Substantia nigra (tissue), 51 donors: ENCODE measurements at places on chromosomes 5 and 9.

DNA sequence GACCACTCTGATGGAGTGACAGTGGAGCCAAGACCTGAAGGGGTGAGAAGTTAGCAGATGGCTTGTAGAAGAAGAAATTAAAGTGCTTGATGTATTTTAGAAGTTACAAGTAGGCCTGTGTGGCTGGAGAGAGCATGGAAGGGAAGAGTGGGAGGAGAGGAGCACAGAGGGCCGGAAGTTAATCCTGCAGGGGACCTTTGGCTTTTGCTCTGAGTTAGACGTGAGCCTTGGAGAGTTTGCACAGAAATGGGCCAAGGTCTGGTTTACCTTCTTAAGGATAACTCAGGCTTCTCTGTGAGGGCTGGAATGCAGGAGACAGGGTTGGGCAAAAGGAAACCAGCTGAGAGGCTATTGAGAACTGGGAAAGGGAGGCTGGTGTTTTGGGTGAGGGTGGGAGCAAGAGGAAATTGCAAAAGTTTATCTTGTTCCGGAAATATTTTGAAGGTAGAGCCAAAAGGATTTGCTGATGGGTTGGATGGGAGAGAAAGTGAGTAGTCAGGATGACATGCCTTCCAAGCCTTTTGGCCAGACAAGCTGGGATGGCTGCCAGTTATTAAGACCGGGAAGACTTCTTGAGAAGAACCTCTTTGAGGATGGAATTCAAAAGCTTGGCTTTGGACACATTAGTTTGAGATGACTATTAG is 17.5 kb upstream of the F2RL1 start:
- no peak for DNase-seq

- no peak for DNase-seq
Measured at GRCh38 chr5:150056075-150056443, 30.3 kb downstream of the CSF1R start.

- no peak for DNase-seq
Measured at GRCh38 chr5:174560861-174561260, 163.5 kb upstream of the MSX2 start.

DNA sequence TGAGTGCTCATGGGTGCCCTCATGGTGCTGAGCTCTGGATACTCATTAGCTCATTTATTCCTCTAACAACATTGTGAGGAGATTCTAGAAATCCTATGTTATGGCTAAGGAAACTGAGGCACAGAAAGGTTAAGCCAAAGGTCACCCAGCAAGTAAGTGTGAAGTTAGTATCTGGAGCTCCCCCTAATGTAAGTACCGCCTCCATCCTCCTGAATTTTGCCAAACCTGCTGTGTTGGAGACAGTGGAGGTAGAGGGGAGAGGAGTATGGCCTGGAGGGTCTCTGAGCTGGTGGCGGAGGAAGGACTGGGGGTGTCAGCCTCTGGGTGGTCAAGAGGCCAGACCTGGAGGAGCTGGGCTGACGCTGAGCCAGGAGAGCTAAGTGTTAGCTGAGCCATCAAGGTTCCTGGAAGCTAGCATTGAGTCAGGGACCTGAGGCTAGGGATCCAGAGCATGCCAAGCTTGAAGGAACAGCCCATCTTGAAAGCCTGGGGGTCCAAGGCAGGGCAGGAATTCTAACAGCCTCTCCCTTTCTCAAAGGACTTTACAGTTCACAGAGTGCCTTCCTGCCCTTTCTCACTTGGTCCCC is 114.8 kb downstream of the RGS3 start:
- no peak for DNase-seq

- DNase-seq: no peak
Measured at GRCh38 chr5:178467568-178468195, 122.5 kb downstream of the COL23A1 start.

- no peak for DNase-seq
Measured at GRCh38 chr5:76439929-76440328, 36.8 kb downstream of the IQGAP2 start.

GRCh38 chr9:124390794-124391658 is 24.2 kb downstream of the PSMB7 start:
- DNase-seq: no peak

- no peak for DNase-seq
Measured at GRCh38 chr5:72223371-72223770, 96.7 kb downstream of the MRPS27 start.

DNA sequence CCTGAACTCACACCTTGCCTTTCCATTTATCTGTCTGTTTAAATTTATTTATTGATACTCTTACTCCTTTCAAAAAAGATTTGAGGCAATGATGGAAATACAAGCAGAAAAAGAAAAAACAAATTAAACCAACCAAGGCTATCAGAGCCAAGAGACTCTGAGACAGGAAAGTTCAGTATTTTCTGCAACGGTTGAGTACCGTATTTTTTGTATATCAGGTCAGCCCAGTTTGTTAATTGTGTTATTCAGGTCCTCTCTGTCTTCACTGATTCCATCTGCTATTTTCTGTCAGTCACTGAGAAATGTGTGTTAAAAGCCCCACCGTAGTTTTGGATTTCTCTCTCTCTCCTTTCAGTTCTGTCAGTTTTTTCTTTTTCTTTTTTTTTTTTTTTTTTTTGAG is 134.5 kb upstream of the SMIM23 start:
- no peak for DNase-seq

- no peak for DNase-seq
Measured at GRCh38 chr5:42074353-42074752, 149.3 kb downstream of the FBXO4 start.

DNA sequence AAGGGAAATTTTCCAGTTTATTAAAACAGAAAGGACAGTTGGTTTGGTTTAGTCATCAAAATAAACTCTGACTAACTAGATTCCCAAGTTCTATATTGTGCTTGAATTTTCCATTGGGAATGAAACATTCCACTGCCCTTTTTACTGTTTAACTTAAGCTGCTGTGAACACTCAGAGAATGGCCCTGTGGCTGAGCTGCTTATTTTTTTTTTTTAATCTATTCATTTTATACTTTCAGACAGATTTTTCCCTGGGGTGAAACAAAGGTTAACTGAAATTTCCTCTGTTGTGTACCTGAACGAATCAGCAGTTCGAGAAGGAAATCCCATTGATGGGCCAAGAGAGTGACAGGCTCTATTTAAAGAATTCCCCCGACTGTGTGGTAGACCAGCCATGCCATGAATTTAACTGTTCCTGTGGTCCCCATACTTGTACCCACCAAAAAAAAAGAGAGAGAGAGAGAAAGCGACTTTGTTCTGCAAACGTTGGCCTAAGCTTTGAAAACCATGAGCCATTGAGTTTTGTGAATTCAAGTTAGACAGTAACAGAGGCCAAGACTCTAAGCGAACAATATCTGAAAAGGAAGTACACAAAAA is 138.7 kb upstream of the GRHPR start:
- no peak for DNase-seq

DNA sequence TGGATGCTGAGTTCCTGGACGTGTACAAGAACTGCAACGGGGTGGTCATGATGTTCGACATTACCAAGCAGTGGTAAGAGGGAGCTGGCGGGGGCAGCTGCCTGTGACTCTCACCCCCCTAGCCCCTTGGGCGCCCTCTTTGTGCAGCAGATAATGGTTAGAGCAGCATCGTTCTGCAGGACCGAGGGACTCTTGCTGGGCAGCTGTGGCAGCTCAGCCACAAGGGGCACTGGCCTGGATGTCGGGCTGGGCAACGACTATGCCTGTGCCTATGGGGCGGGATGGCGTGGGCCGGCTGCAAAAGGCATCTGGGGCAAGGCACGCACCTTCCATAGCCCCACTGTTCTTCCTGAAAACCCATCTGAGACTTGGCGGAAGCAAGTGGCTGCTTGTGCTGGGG is 12.9 kb upstream of the AJM1 start:
- no peak for DNase-seq

GRCh38 chr9:107707428-107707837 is 217.9 kb upstream of the KLF4 start:
- DNase-seq: no peak

GRCh38 chr9:76835571-76836283 is 70.2 kb downstream of the PRUNE2 start:
- DNase-seq: no peak

- no peak for DNase-seq
Measured at GRCh38 chr9:124854822-124855221, 1.6 kb downstream of the WDR38 start.

- DNase-seq: no peak
Measured at GRCh38 chr9:124248066-124248465, 9.7 kb upstream of the NEK6 start.

GRCh38 chr5:74542482-74542881 is 98.0 kb downstream of the ENC1 start:
- no peak for DNase-seq

DNA sequence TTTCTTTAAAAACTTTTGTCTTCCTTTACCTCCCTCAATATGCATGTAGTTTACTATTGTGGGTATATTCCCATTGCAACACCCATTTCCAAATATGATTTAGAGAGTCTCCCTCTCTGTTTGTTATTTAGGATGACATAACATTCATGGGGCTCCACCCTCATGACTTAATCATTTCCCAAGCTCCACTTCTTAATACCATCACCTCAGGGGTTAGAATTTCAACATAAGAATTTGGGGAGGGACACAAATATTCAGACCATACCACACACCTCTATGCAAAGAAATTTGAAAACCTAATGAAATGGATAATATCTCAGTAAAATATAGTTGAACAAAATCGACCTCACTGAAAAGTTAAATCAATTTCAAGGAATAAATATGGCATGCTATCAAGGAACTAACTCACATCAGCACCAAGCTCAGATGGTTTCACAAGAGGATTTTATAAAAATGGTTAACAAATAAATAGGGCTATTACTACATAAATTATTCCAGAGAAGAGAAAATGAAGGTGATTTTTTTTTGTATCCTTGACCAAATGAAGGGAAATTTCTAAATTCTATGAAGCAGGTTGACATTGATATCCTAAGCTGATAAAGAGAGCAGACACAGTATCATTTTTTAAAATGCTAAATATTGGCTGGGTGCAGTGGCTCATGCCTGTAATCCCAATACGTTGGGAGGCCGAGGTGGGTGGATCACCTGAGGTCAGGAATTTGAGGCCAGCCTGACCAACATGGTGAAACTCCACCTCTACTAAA is 20.2 kb upstream of the UBTD2 start:
- no peak for DNase-seq

DNA sequence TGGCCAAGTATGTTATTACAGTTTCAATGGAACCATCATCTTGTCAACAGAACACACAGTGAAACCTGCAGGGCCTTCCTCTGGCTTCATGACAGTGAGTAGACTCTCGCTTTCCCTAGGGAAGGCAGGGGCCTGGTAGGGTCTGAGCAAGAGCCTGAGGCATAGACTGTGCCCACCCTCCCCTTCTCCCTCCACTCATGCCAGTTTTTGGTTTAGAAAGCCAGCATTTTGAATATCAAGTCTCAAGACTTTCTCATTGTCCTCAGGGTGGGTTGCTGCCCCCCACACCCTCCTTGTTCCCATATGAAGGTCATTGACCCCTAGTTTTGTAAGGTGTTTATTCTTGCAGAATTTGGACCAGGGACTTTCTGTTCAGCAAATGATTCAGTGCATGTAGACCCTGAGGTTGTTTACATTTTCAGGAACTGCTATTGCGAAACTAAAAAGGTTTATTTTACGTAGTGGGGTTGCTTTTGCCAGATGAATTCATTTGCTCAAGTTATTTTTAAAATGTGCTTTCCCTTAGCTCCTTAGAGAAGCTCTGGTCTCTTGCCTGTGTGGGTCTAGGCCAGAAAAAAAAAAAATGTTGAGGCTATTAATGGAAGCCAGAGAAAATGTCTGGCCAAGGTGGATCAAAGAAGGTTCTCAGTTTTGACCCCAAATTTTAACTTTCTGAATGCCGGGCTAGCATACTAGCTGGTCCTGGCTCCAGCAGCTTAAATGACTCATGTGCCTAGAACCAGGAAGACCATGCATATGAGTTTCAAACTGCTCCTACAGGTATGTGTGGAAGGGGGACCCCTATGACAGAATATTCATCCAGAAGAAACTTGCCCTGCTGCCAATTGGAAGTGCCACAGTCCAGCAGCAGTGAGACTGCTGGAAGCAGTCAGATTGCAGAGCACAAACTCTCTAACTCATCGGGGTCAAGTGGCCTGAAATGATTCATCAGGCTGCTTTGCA is 10.1 kb upstream of the MOB3B start:
- no peak for DNase-seq

GRCh38 chr5:8521991-8522390 is 653.0 kb downstream of the MTRR start:
- no peak for DNase-seq

DNA sequence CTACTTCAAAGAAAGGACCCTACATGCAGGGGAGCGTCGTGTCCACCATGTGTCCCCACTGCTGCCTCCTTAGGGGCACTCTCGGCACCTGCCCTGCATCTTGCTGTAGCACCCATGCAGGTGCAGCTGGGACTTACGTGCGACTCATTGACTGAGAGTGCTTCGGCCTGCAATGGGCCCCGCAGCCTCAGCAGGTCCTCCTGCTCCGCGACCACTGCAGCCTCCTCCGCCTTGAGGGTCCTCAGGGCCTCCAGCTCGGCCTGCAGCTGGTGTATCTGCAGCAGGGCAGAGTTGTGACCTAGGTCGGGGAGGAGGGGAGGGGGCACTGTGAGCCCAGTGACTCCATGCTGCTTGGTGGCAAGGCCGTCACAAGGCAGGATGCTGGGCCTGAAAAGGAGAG is 27.1 kb downstream of the ARPC5L start:
- DNase-seq: no peak

- peak; percentile 47 for DNase-seq
Measured at GRCh38 chr5:172123269-172123692, 64.7 kb downstream of the STK10 start.

- DNase-seq: no peak
Measured at GRCh38 chr5:99763021-99763774, 772.0 kb upstream of the FAM174A start.

GRCh38 chr5:132661231-132662003 is 3.4 kb downstream of the IL13 start:
- DNase-seq: no peak

DNA sequence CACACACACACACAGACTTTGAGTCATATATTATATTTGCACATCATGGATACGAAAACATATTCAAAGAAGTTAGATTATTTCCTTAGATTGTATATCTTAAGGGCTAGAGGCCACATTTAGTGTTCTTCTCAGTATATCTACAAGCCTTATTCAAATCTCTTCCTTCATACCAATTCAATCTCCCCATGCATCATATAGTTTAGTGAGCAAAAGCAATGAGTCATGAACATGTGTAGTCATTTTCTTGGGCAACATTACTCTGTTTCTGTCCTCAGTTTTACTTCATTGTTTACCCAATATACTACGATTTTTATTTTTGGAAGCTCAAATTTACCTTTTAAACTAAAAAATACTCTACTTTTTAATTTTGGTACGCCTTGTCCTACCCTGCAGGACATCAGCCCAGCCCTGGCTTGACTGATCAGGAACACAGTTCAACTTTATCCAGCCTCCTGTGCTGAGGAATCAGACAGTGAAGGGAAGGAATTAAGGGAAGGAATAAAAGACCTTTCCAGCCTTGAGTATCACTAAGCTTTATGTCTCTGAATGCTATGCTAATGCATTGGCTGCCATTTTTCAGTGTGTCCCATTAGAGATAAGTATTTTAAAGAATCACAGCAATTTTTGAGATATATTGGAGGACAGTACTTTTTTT is 101.7 kb upstream of the FST start:
- DNase-seq: no peak

GRCh38 chr5:42494414-42494813 is 71.2 kb downstream of the GHR start:
- no peak for DNase-seq
